Stimulated activated CD4-positive, alpha-beta T cell treated with anti-CD3 and anti-CD28 coated beads, Interleukin-12 subunit alpha, Interleukin-12 subunit beta, amount 100 ng/mL, for 24 hours (primary cell): ENCODE measurements at places on chromosomes 12 and 14.

DNA sequence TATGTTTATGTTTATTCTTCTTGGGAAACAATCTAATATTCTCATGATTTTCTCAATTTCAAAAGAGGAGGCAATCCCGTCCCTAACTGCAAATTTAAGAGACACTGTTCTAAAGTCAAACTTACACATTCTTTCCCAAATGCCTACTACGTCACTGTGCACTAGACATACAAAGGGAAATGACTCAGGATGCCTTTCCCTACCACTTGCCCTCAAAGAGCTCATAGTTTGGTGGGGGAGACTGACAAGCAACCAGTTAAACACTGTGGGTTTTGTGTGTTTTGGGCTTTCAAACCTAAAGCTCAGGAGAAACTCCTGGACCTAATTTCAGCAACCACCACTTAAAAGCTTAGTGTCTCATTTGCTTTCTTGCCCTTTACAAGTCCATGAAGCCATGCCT is 58.4 kb downstream of the ATP2B1 start:
- no peak for DNase-seq

GRCh38 chr12:25546318-25546717 is 6.8 kb downstream of the LMNTD1 start:
- DNase-seq = no peak

- DNase-seq = peak; percentile 62
Observed at GRCh38 chr14:63852817-63853731, at the start of gene SYNE2. SYNE2 (plus strand) TSS chr14:63853004; CDS start chr14:63909149, 56,145 bp downstream.

- DNase-seq = no peak
Observed at GRCh38 chr12:14219156-14219555, 146.3 kb upstream of the ATF7IP start.

- no peak for DNase-seq
Observed at GRCh38 chr12:49587174-49587908, 18.1 kb downstream of the FAM186B start.

- no peak for DNase-seq
Observed at GRCh38 chr12:51906430-51907082, 748 bp upstream of the ACVRL1 start.

DNA sequence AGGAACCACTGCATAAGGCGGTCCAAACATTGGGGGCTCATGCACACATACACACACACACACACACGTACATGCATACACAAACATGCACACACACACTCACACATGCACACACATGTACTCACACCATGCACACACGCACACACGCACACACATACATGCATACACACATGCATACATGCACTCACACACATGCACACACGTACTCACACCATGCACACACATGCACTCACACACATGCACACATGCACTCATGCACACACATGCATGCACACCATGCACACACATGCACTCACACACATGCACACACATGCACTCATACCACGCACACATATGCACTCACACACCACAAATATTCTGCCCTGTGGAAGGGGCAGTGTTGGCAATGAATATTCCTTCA is 22.1 kb downstream of the OAS2 start:
- DNase-seq = no peak

DNA sequence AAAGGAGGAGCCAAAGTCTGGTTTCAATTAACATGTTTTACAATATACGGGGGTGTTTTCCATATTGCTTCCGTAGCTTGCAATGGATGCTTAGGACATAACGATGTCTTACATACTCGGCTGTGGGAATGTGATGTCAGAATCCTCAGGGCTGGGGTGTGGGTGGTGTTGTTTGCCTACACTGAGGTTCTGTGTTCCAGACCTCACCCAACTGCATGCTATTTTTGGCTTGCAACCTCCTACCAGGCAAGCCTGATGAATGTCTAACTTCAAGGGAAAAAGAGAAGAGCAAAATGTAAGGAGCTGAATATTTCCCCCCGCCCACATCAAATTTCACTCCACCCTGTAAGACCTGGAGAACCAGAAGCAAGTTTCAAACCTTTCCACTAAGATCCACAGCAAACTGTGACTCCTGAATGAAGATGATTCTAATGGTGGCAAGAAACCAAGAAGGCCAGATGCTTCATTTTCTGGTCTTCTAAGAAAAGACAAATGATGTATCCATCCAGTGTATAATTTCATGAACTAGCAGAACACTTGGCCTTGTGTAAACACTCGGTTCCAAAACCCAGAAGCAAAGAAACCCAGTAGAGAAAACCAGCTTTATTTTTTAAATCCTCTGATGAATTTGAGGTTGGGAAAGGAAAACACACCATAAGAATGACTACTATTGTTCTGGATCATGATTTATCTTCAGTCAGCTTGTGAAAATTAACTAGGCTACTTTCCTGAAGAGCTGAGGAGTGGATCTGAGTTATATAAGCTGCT is 227.9 kb downstream of the DACT1 start:
- DNase-seq = no peak

DNA sequence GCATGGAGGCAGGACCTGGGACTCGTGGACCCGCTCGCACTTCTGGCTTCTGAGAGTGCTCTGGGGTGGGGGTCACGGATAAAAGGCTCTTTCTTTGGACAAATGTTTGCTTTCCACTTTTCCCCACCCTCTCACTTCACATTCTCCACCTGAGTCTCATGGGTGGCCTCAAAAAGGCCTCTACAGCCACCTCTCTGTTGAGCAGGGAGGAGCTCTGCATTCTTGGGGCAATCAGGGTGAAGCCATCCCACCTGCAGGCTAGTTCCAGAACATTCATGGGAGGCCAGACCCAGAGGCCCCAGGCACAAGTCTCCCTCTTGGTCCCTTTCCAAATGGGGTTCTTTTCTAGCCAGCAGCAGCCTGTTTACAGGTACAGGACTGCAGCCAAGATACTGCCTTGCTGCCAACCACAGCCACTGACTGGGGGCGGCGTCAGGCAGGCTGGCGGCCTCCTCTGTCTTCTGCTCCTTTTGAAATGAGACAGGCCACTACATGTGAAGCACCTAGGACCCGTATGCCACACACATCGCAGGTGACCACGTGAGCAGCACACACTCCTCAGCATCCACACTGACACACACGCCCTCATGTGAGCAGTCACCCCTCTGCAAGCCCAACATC is 18.2 kb upstream of the CEBPE start:
- no peak for DNase-seq

DNA sequence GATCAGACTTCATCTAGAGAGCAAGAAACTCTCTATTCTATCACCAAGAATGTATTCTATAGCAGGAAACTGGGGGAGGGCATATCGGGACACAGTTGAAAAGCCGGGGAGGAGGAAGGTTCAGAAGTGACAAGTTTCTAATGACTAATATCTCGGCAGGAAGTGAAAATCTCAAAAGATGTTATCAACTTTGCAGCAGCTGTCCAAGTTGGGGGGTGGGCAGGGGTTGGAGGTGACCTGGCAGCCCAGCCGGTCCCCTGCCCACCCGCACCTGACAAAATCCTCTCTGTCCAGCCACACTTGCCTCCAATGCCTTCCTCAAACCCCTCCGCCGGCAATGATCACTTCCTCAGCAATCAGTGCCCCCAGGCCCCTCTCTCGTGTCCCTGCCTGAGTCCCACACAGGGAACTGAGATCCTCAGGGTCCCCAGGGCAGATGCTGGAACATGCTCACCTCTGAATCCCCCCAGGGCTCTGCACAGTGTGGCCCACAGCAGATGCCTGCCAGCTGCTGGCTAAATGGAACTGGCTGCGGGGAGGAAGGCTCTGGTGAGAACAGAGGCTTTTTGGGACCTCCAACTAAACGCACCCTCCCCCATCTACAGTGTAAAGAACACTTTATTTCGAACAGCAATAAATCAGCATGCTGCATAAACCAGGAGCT is 43.9 kb downstream of the CCDC88C start:
- peak; percentile 45 for DNase-seq

DNA sequence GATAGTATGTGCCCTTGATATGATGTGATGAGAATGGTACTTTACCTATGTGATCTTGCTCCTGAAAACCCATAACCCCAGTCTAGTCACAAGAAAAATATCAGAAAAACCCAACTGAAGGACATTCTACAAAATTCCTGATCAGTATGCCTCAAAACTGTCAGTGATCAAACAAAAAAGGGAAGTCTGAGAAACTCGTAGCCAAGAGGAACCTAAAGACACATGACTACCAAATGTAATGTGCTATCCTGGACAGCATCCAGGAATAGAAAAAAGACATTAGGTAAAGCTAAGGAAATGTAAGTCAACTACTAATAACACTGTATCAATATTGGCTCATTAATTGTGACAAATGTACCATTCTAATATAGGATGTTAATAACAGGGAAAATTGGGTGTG is 4.1 kb upstream of the WIF1 start:
- DNase-seq = no peak

- DNase-seq = no peak
Observed at GRCh38 chr14:66330916-66331315, 155.3 kb upstream of the CCDC196 start.

DNA sequence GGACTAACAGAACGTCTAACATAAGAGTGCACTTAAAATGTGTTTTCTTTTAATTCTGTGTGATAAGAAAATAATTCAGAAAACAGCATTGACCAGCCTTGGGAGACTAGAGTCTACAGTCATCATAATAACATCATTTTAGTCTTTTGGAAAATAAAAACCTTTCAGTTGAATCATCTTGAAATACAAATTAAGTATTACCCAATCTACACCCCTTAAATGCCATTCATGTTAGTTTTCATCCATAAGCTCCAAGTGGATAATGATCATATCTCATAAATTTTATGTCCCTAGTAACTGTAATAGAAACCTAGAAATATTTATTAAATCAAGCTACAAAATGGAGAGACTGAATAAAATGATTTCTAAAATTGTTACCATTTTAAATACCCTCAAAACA is 32.4 kb downstream of the EPS8 start:
- DNase-seq = no peak

GRCh38 chr12:113793250-113793649 is 172.9 kb downstream of the RBM19 start:
- DNase-seq = no peak

DNA sequence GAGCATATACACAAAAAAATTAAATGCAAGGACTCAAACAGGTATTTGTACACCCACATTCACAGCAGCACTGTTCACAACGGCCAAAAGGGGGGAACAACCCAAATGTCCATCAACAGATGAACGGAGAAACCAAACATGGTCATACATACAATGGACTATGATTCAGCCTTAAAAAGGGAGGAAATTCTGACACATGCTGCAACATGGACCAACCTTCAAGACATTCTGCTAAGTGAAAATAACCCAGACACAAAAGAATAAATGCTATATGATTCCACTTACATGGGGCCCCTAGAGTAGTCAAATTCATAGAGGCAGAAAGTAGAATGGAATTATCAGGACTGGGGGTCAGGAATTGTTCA is 29.5 kb downstream of the ACTN1 start:
- DNase-seq = no peak

- no peak for DNase-seq
Observed at GRCh38 chr14:52939427-52939826, 11.4 kb downstream of the FERMT2 start.

- DNase-seq = no peak
Observed at GRCh38 chr14:80605536-80605935, 336.0 kb downstream of the CEP128 start.

DNA sequence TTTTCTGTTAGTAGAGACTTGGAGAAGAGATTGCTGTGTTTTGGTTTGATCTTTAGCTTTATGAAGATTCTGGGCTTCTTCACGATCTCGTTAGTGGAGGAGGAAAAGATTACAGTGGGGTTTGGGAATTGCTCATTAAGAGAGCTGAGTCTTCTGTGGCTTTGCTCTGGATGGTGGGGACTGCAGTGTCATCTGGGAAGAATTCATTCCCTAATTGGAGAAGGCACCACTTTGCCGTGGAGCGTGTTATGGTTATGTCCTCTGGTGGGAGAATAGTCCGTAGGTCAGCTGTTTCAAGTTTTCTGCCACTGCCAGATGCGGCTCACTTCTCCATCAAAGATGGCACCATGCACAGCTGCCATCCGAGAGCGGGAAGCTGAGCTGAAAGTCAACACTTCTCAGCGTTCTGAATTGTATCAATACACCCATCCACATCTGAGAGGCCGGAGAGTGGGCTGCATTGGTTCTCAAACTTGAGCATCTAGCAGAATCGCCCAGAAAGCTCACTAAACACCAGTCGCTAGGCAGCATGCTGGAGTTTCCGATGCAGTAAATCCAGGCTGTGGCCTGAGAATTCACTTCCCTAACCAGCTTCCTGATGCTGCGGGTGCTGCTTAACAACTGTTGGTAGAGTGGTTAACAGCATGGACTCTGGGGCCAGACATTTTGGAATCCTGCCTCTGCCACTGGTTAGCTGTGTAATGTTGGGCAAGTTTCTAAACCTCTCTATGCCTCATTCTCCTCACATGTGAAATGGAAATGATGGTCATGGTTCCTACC is 117.8 kb downstream of the PLXNC1 start:
- DNase-seq = no peak

DNA sequence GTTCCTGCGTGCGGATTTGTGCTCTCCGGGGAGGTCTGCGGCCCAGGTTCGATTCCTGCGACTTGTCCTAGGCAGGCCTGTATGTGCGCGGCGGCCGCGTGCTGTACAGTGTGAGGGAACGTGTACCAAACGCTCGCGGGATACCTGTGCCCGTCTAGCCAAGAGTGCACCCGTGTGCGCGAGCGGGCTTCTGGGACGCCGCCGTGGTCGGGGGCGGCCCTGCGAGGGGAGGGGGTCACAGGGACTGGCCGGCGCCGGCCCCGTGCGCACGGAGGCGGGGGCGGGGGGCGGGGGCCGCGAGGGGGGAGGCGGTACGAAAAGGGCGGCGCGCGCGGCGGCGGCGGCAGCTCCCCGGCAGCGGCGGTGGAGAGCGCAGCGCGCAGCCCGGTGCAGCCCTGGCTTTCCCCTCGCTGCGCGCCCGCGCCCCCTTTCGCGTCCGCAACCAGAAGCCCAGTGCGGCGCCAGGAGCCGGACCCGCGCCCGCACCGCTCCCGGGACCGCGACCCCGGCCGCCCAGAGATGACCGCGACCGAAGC is at the start of gene DLK1:
Gene DLK1, plus strand, starts transcription at position 343 of the 536 bp plus-strand sequence. Its CDS starts 177 bp downstream, at position 520.
- DNase-seq = no peak

GRCh38 chr12:69476276-69477017 is 6.3 kb downstream of the FRS2 start:
- DNase-seq = no peak

DNA sequence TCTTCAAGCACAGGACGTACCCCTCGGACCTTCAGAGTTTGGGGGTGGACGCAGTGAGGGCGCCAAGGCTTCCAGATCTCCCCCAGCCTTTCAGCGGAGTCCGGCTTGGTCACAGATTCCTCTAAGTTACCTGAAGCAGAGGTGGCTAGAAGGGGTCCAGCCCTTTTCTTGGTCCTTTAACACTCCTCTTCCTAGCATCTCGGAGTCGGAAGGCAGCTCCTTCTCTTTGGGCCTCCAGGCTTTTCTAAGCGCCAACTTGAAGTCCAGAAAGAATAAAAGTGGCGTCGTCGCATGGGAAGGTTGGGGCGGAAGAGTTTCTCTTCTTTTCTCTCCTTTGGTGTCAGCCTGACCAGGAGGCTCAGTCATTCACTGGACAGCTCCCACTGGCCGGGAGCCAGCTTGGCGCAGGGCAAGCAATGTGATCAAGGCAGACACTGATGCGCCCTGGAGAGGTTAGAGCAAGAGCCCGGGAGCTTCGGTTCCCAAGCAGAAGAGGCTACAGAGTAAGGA is 9.6 kb downstream of the OR6S1 start:
- no peak for DNase-seq

GRCh38 chr12:111766608-111767361 is at the start of gene ALDH2:
ALDH2 (plus strand) TSS chr12:111766933; CDS start chr12:111766983, 50 bp downstream.
- DNase-seq = no peak

GRCh38 chr12:10505620-10506019 is at the start of gene EIF2S3B:
EIF2S3B (plus strand) TSS chr12:10505890; CDS start chr12:10505903, 13 bp downstream.
- no peak for DNase-seq

GRCh38 chr12:106645074-106645421 is 62.2 kb downstream of the RFX4 start:
- no peak for DNase-seq
